ENCODE measurements at places on chromosomes 7 and 10. TPM values are rescaled to one million over a fixed set of nuclear protein-coding genes. Genes with fewer than 3 reads are reported as not detected.

DNA sequence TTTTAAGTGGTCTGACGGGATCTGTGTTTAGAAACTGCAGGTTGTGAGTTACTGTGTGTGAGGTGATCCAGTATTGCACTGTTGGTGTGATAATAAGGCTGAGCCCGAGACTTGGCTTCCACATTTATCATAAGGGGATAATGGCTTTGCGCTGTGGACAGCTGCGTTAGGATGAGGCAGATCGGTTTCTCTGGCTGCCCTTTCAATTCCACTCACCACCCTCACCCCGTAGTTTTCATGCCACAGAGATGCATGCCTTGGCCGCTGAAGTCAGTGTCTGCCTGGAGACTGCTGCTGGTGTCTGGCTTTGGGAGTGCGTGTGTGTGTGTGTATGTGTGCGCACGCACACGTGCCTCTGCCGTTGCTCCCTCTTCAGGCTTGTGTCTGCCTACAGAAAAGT, 273.0 kb downstream of the CCDC3 start:
- DNase-seq: no peak
- H3K27ac ChIP-seq: no peak overlapping the region
- no peak overlapping the region for H3K4me3 ChIP-seq

DNA sequence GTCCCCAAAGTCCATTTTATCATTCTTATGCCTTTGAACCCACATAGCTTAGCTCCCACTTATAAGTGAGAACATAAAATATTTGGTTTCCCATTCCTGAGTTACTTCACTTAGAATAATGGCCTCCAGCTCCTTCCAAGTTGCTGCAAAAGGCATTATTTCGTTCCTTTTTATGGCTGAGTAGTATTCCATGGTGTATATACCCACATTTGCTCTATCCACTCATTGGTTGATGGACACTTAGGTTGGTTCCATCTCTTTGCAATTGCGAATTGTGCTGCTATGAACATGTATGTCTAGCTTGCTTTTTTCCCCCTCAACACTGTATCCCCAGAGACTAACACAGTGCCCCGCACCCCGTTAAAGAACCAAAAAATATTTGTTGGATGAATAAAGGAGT, 670 bp upstream of the CAPZA2 start:
- H3K4me3 ChIP-seq: peak overlapping the region; percentile 81
- DNase-seq: no peak
- peak overlapping the region; percentile 98 for H3K27ac ChIP-seq
- H3K36me3 ChIP-seq: no peaks in the 10 kb centered on the region
- H3K27me3 ChIP-seq: no peaks in the 10 kb centered on the region

The ELMO1 gene
- 40.8 TPM for total RNA-seq

DNA sequence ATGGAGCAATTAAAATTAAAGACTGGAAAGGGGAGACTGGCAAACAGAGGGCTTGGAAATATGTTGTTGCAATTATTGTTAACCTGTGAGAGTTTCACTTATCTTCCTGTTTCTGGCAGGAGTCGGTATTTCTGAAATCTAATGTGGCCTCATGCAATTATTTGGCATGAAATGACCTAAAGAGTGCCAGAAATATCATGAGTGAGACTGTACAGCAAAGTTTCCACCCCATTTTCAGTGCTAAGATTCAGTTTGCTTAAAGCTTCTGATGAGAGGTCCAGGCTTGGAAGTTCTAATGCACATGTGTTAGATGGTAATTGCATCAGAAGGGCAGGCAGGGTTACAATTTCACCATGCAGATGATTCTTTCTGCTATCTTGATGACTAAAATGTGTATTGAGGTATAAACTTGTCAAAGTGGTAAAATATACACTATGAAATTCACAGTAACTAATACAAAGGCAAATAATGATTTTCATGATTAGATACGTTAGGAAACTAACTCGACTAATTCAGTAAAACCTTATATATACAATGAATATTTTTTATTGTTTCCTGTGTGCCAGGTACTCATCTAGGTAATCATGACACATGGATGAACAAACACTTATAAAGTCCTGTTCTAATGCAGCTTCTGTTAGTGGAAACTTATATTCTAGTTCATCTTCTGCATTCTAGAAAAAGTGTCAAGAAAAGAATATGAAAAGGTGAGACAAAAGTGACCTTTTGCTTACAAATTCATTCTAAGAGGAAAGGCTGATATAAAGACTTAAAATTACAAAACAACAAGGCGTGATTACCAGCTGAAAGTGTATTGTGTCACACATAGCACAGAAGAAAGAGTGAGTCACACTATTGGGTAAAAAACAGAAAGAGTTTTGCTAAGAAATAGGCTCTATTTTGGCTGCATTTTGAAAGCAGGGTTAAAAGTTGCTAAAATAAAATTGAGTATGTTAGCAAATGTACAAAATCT, 533.4 kb upstream of the SEMA3D start:
- H3K27me3 ChIP-seq: no peaks in the 10 kb centered on the region
- DNase-seq: no peak
- H3K36me3 ChIP-seq: no peaks in the 10 kb centered on the region
- H3K27ac ChIP-seq: no peak overlapping the region

DNA sequence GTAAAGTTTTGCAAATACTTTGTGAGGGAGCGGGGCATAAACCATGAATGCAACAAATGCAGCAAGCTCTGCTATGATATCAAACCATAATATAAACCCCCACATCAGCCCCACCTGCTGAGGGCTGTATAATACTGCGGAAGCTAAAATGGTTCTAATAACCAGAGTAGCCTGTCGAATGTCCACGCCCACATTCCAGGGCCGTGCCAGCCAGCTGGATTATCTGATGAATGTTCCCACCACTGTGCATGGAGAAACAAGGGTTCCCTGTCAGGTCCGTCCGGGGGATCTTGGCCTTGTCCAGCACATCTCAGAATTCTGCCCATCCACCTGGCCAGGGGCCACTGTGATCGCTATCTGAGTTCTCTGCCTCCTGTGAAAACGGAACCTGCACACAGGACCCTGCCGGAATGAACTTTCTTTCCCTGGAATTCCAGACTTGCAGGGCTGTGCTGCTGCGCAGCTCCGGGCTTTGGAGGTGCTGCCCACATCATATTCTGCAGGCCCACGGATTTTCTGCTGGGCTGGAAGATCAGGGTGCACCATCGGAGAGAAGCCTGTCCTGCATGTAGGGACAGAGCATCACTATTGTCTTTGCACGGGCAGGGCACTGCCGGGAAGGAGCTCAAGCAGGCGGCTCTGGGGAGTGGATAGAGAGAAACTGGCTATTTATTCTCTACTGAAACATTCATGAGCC, 77.0 kb upstream of the GNA12 start:
- H3K4me1 ChIP-seq: no peaks in the 10 kb centered on the region
- no peaks in the 10 kb centered on the region for H3K36me3 ChIP-seq
- H3K27me3 ChIP-seq: no peaks in the 10 kb centered on the region
- DNase-seq: no peak
- peak overlapping the region; percentile 6 for H3K4me3 ChIP-seq
- H3K27ac ChIP-seq: no peak overlapping the region

GRCh38 chr10:59099481-59099880, 77.0 kb upstream of the PHYHIPL start:
- no peak overlapping the region for H3K4me3 ChIP-seq
- DNase-seq: no peak
- H3K4me1 ChIP-seq: peaks cover 2% of the 10 kb centered on the region
- H3K27me3 ChIP-seq: no peaks in the 10 kb centered on the region
